ENCODE measurements at places on chromosomes 16 and 17.

DNA sequence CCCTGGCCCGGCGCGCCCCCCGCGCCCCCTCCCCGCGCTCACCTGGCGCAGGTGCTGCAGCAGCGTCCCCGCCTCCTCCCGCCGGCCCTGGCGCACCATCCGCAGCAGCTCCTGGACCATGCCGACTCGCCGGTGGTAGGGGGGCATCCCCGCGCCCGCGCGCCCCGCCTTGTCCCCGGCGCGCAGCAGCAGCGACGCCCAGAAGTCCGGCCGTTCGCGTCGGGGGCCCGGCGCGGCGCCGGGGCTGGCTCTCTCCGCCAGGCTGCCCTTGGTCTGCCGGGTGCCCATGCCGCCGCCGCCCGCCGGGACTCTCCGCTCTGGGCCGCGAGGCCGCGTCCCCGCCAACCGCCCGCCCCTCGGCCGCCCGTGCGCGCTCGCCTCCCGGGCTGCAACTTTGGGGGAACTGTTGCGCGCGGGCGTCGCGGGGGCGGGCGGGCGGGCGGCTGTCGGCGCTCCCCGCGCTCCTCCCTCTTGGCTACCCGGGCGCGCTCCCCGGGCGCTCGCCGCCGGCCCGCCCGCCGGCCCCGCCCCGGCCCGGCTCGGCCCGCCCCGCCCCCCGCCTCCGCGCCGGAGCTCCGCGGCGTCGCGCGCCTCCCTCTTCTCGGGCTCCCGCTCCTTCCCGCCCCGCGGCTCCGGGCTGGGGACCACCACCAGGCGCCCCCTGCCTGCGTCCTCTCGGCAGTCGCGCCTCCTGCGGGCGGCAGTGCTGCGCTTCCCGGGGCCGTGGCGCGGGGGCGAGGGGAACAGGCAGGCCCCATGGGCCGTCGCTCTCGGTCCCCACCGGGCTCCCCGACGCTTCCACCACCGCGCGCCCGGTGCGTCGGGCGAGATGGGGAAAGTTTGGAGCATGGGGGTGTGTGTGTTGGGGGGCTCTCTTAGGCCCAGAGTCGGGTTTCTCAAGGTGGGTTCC is at the start of gene LRRC75A:
LRRC75A (minus strand) TSS at position 491 of the 910 bp plus-strand sequence; CDS start at position 288, 203 bp downstream.
- no peaks in the 10 kb centered on the region for H3K36me3 ChIP-seq
- H3K27ac ChIP-seq, result peak within 1 kb of the TSS; percentile 71
- peak; percentile 57 for DNase-seq
- peak within 1 kb of the TSS; percentile 79 for H3K4me3 ChIP-seq

DNA sequence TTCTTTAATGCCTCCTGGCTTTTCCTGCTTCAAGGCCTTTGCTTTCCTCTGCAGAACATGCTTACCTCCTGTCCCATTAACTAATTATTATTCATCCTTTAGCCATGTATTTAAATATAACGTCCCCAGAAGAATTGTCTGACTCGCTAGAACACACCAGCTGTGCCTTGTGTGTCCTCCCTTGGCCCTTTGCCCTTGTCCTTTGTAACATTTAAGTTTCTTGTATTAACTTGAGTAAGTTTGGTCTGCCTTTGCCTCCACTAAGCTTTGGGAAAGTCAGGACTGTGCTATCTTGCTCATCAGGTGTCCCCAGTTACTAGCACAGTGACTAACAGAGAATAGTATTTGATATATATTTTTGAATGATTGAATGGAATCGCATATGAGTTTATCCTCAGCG is 29.6 kb upstream of the ABCA9 start:
- no peaks in the 10 kb centered on the region for H3K36me3 ChIP-seq
- H3K27ac ChIP-seq, result no peak overlapping the region
- no peak overlapping the region for H3K4me3 ChIP-seq
- H3K4me1 ChIP-seq, result no peaks in the 10 kb centered on the region
- H3K27me3 ChIP-seq, result no peaks in the 10 kb centered on the region

DNA sequence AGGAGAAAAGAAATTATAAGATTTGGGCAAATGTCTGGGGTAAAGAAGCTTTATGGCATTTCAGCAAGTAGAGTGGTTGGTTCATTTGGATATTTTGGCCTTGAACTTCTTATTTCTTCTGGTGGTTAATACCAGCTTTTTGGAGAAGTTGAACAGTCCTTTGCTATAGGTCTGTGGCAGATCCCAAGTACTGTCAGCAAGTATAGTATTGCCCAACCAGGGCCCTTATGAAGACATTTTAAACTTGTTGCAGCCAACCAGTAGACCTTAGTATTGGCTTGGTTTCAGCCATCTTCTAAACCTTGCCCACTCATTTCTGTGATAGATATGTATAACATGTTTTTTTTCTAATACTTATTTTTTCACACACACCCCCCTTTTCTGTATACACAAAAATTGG is 2.2 kb downstream of the SP2 start:
- H3K27me3 ChIP-seq, result no peaks in the 10 kb centered on the region
- H3K36me3 ChIP-seq, result no peaks in the 10 kb centered on the region
- H3K4me3 ChIP-seq, result no peak overlapping the region
- no peak for DNase-seq

DNA sequence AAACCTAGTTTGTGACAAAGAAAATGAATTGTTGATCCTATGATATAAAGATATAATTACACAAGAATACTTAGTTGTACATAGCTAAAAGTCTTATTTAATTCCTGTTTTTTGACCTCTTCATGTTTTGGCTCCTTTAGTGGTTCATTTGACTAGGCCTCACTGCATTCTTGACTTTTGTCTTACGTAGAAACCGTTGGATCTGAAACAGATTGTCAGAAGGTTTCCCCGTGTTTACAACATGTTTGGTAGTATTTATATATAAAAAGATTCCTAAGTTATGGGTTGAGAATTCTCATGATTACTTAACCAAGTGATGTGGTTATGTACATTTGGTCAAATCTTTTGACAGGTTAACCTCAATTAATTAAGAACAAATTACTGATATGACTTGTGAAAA is 162.8 kb downstream of the BCAS3 start:
- no peak overlapping the region for H3K27ac ChIP-seq
- H3K27me3 ChIP-seq, result no peaks in the 10 kb centered on the region
- H3K36me3 ChIP-seq, result no peaks in the 10 kb centered on the region
- no peaks in the 10 kb centered on the region for H3K4me1 ChIP-seq

Data from colonic mucosa (tissue), 4 donors.